Bronchial epithelial cell (primary cell): ENCODE measurements at places on chromosomes 4 and X.
A peak's percentile ranks its signal among the peaks of the same experiment; 100 is the strongest.

DNA sequence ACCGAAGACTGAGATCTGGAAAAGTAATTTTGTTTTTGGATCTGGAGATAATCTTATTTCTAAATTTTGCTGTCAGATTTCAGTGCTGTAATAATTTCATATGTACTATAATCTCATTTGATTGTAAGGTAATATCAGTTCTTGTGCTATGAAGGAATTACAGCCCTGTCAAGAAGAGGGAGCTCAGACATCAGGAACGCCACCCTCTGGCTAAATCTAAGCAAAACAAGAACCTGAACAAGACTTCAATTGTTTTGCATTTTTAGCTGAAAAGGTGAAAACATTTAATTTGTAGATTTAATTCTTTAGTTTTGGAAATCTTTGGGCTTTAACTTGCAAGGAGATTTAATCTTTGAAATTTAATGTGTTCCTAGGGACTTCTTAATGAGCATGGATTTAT, 525.4 kb upstream of the HS3ST1 start:
- peak; percentile 39 for DNase-seq

DNA sequence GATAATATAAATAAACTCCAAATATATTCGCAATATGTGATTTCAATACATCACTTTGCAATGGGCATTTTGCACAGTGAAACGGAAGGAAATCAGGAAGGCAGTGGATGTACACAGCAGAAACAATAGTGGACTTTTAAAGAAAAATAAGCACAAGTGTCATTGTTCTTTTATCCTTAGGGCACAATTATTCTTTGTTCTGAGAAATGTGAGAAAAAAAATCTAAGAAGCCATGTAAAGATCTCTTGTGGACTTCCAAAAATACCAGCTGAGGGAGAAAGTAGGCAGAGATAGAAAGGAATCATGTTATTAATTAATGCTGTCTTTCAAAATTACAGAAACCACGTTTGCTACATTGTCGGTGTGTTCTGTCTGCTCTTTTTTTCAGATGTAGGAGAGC, 17.6 kb upstream of the PRRG1 start:
- DNase-seq = no peak

- no peak for DNase-seq
Measured at GRCh38 chrX:95629737-95630136, 1054.9 kb upstream of the DIAPH2 start.

DNA sequence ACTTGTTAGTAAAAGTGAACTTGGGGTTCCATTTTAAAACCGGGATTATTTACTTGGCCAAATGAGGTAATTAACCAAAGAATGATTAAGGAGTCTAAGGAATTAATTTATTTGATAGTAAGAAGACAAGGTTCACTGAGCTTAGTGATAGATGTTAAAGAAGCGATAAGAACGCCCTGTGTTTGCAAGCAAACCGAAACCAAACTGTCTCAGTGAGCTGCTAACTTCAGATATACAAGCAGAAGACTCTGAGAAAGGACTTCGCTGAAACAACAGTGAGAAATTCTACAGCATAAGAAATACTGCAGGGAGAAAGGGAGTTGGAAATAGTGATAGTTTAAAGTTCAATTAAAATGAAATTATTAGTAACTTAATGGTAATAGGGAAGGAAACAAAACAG, 37.6 kb upstream of the SHISA3 start:
- no peak for DNase-seq

GRCh38 chr4:94516067-94516466, 64.3 kb downstream of the PDLIM5 start:
- DNase-seq = peak; percentile 69

- DNase-seq = peak; percentile 36
Measured at GRCh38 chr4:128565565-128566186, 243.8 kb upstream of the JADE1 start.

GRCh38 chr4:70236125-70236524, 6.3 kb upstream of the CSN3 start:
- DNase-seq = no peak

DNA sequence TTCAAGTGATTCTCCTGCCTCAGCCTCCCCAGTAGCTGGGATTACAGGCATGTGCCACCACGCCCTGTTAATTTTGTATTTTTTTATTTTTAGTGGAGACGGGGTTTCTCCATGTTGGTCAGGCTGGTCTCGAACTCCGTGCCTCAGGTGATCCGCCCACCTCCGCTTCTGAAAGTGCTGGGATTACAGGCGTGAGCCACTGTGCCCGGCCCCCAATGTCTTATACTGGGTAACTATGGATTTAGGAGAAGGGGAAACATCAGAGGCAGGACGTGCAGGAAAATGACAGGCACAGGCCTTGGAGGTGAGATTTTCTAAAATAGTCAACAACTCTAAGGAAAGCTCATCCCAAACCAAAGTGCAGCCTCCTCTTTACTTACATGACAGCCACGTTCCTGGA, 11.1 kb upstream of the TSPYL2 start:
- no peak for DNase-seq

DNA sequence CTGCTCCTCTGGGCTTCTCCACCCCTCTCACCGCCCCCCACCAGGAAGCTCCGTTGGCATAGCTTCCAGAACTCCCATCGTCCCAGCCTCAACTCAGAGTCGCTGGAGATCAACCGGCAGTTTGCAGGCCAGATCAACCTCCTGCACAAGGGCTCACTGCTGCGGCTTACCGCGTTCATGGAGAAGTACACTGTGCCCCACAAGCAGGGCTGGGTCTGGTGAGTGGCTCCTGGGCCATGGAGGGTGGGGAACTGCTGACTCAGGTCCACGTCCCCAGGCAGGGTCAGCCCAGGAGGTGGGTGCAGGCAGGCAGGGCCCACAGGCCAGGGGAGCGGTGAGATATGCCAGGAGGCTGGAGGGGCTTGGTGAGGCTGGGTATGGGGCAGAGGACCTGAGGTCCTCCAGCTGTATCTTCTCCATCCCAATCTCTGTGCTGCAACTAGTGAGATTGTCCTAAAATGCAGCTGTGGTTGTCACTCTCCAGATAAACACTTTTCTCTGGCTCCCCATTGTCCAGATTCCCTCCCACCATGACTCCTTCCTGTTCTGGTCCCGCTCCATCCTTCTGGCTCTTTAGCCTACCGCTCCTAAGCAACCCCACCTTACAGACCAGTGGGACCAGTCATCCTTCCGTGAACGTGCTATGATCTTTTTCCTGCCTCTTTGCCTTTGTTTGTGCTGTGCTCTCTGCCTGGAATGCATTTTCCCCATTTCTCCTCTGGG, 71.9 kb downstream of the STARD8 start:
- no peak for DNase-seq

- peak; percentile 67 for DNase-seq
Measured at GRCh38 chr4:83334425-83335241, at the start of gene HPSE. TSS of gene HPSE (minus strand) at chr4:83334848. CDS start at chr4:83334782, 66 bp downstream.

DNA sequence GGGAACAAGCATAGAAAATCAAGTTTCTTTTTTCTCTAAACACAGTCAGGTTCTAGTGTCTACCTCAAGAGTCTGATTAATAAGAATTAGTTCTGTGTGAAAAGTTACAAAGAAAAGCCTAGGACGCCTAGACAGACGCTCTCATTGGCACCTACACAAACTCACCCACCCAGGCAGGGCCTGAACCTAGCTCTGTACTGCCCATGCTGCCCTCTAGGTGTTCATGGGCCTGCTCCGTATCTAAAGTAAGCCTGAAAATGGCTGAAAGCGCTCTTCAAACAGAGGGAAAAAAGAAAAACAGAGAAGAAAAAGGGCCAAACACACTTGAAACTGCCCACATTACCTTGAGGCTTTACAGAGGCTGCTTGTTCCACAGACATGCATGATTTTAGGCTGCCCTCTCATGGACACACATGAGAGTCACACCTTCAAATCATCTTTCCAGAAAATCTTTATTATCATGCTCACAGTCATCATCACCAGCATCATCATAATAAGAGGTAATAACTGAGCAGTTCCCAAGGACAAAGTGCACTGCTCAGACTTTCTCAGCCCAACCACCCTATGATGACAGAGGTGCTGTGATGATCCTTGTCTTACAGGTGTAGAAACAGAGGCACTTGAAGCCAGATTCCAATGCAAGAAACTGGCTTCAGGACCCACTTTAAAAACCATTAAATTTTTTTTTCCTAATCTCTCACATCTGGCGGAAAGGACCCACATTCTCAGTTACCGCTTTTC, 49.6 kb downstream of the MAP7D2 start:
- DNase-seq = peak; percentile 55

DNA sequence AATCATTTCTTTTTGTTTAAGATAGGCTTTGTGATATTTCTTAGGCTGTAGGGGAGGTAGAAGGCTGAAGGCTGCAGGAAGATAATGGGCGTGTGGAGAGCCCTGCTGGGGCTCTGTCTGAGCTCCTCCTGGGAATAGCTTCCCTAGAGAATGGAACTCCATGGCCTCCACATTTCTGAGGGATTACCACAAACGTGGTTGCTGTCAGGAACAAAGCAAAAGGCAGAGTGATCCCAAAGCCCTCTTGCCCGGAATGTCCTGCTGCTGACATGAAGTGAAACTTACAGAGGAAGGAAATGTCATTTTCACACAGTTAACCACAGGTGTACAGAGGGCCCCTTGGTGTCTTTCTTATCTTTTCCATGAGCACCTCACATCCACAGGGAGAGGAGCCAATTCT, 89.3 kb downstream of the DDIT4L start:
- no peak for DNase-seq

DNA sequence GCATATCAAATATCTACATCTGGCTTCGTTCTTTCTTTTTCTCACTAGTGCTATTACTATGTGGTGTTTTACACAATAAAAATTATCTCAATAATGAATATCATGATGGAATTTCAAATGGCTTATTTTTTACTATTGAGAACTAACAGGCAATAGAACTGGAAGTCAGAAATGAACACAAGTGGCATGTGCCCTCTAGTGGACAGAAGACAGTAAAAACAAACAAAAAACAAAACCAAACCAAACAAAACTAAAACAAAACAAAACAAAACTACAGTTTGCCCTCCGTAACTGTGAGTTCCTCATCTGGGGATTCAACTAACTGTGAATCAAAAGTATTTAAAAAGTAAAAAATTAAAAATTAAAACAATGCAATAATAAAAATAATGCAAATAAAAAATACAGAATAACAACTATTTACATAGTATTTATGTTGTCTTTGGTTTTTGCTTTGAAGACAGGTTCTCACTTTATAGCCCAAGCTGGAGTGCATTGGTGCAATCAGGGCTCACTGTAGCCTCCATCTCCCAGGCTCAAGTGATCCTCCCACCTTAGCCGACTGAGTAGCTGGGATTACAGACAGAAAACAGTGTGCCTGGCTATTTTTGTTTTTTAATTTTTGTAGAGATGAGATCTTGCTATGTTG, 195.6 kb upstream of the TACR3 start:
- DNase-seq = peak; percentile 29

DNA sequence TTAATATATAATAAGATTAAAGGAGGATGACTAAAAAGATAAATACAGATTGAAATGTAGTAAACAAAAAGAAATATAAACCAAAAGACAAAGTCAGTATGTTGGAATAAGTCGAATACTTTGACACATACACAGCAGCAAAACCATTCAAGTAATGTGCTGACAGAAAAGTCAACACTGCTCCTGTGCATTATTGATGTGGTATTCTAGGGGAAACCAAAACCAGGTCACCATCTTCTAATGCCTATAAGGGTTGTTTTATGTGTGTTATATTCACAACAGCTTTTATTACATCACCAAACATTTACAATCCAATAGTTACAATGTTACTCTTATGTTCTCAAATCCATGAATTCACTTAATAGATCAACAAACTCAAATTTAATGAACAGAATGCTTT, 111.8 kb upstream of the DKK2 start:
- no peak for DNase-seq

- DNase-seq = peak; percentile 44
Measured at GRCh38 chr4:86043755-86044592, 315.9 kb downstream of the MAPK10 start.

DNA sequence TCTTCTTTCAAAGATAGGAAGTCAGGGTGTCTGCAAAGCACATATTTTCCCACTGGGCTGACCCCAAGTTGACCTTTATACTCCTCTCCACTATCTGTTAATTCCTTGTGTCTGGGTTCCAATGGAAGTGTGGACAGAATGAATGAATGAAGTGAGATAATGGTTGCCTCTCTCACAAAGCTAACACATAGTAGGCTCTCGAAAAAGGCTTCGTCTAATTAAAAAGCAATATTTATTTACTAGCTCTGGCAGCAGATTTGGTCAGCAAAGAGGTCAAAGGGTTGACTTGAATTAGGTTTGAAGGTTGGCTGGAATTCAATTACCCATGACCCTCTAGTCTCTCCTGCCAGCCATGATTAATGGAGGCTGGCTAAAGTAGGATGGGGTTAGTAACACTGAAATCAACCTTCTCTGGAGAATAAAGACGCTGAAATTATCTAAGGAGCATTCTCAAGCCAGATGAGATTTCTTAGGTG, 280.3 kb upstream of the KLF3 start:
- DNase-seq = no peak

- DNase-seq = no peak
Measured at GRCh38 chr4:10182446-10183424, 66.1 kb upstream of the WDR1 start.

DNA sequence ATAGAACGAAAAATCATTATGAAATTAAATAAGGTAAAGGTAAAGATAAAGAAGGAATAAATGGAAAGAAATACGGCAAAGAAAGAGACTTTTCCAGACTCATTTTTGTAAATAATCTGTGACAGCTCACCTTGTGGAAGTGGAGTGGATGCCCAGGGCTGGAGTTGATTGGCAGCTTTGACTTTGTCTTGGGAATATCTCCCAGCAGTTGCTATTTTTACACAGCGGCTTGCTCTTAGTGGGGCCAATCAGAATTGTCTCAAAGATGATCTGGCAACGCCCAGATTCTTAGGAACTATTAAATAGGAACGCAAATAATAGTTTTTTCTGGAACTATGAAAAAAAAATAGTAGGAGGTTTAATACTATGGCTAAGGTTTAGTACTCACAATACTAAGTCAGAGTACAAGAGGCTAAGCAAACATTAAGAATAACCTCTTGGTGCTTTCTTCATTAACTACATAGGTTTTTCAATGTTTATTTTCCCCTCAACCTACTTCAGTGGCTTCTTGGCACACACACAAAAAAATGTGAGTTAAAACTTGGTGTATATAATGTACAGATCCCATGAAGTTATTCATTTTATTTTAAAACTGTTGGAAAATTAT, 132.7 kb downstream of the TRAM1L1 start:
- no peak for DNase-seq

DNA sequence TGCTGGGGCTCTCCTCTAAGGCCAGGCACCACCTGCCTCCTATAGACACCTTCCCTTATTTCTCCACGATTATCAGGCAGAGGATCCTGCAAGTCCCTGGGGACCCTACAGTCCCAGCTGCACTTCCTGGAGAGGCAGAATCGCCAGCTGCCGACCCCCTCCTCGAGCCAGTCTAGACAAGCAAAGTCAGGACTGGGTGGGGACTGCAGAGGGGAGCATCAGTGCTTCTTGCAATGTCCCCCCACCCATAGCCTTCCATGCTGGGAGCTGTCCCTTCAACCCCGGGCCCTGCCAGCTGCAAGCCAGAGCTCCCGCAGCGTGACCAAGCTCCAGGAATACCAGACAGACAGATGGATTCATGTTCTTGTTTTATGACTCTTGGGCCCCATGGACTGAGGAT, 1.4 kb upstream of the CRMP1 start:
- no peak for DNase-seq

GRCh38 chr4:70722199-70722791, 531 bp downstream of the RUFY3 start:
- no peak for DNase-seq
